ENCODE measurements at places on chromosomes 12 and 14.

GRCh38 chr12:29733060-29733459 is 50.7 kb downstream of the TMTC1 start:
- DNase-seq: no peak

DNA sequence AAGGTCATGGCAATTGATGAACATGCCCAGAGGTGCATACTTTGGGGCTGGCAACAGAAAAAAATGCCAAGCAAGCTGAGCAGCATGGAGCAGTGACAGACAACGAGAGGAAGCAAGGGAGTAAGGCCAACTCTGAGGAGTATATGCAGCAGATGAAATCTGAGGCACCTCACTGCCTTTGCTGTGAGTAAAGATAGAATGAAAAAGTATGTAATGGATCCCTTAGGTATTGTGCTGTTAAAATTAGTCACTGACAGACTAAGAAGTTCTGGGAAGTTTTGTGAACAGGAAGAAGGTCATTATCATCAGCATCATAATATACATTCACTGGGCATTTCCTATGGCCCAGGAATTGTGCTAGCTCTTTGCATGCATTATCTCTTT is 269.9 kb downstream of the DUSP6 start:
- DNase-seq: no peak

DNA sequence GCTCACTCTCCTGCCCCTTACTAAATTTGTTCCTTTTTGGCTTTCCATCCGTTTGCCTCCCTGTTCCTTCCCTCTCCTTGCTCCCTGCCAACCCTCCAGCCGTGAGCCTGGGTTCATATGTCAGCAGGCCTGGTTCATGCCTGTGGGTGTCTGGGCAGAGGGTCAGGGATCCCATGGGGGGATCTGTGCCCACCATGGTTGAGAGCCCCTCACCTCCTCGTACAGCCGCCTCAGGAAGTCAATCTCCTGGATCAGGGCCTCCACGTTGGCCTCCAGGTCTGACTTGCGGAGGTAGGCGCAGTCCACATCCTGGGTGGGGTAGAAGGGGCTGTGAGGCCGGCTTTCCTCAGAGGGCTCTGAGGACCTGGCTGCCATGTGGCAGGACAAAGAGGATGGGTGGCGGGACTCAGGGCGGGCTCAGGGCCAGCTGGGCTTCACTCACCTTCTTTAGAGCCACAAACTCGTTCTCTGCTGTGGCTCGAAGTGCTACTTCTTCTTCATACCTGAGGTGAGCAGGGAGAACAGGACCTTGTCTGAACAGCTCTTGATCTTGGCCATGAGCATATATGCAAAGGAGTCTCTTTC is 3.6 kb downstream of the KRT83 start:
- DNase-seq: no peak

DNA sequence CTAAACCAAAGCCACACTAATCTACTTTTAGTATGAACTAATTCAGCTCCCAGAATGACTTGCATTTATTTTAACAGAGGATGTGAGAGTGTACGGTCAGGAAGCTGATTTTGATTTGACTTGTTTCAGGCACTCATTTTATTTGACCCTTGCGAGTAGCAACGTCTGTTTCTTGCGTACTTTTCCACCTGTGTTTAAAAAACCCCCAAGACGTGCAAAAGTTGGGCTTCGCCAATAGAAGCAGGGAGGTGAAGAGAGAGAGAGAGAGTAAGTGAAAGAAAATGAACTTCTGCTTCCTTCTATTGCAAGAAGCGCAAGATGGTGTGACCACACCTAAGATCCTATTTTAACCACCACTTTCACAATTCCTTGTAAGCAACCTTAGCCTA is 6.7 kb upstream of the SLC15A4 start:
- no peak for DNase-seq

DNA sequence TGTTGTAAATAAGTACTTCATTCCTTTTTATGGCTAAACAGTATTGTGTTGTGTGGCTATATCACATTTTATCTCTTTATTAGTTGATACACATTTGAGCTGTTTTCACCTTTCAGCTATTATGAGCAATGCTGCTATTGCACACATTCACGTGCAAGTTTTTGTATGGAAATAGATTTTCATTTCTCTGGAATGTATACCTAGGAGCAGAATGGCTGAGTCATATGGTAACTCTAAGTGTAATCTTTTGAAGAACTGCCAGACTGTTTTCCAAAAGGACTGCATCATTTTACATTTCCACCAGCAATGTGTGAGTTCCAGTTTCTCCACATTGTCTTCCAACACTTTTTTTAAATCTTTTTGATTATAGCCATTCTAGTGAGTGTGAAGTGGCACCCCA is 134.0 kb downstream of the SRGAP1 start:
- no peak for DNase-seq

- DNase-seq: no peak
Measured at GRCh38 chr14:22671622-22672021, 27.5 kb upstream of the OR6J1 start.

DNA sequence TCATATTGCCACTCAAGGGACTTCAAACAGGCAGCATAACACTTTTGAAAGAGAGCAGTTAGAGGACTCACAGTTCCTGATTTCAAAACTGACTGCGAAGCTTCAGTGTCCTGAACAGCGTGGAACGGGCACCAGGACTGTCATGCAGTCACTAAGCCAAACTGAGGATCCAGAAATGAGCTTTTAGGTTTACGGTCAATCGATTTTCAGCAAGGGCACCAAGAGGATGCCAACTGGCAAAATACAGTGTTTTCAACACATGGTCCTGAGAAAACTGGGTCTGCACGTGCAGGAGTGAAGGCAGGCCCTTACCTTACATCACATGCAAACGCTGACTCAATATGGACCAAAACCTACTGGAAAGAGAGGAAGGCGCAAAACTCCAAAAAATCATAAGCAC is 15.6 kb downstream of the BRF1 start:
- DNase-seq: no peak

- DNase-seq: peak; percentile 31
Measured at GRCh38 chr14:31025367-31026076, at the start of gene AP4S1. TSS of gene AP4S1 (plus strand) at chr14:31025649. CDS start at chr14:31066197, 40,548 bp downstream.

DNA sequence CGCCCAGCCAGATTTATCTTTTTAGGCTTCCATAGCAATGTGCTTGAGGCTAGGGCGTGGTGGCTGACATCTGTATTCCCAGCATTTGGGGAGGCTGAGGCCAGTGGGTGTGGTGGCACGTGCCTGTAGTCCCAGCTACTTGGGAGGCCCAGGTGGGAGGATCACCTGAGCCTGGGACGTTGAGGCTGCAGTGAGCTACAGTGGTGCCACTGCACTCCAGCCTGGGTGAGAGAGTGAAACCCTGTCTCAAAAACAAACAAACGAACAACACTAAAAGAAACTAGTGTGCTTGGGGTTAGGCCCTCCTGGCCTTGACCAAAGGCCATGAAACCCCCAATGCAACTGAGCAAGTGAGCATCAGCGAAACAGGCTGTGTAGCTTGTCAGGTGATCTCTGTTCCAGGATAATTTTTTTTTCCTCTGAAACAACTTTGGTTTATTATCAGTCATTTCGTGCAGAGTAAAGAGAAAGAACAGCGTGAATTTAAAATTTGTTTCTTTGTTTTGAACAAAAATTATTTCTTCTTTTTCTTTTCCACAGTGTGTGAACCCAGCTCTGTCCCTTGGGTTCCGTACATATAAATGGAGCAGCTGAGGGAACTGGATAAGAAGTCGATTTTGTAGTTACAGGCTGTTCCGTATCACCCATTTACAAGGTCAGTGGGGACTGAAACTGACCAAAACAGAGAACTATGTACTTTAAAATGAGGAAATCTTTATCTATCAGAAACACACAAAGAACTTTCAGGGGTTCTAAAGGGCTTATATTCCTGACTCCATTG is 8.8 kb upstream of the TUBA1C start:
- no peak for DNase-seq

DNA sequence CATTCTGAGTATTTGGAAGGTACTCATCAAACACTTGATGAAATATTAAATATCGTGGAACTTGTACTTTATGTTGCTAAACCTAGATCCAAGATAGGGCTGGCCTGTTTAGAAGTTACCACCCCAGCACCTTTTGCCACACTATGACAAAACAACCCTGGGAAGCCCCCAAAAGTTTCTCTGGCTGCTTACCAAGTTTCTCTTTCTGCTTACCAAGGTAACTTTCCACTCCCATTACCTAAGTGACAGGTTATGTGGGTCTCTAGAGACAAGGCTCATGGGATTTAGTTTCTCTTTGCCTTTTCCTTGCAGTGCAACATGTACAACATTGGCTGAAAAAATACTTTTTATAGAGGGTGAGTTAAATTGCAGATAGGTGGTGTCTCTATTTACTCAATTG is 28.9 kb upstream of the PPM1A start:
- DNase-seq: no peak

DNA sequence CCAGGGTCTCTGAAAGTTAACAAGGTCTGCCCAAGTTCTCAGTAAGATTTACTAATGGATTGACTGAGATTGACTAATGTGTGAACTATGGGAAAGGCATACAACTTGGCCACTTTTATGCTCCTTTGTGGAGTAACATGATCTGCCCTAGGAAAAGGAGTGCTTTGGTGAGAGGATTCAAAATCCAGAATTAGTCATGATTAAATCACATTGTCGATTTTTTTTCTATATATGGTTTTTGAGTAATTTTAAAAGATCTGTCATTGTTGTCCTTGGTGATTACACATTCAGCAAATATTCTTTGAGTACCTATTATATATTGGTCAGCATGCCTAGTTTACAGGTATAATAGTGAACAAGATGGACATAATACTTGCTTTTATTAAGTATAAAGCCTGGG is 147.7 kb upstream of the SYT10 start:
- no peak for DNase-seq

DNA sequence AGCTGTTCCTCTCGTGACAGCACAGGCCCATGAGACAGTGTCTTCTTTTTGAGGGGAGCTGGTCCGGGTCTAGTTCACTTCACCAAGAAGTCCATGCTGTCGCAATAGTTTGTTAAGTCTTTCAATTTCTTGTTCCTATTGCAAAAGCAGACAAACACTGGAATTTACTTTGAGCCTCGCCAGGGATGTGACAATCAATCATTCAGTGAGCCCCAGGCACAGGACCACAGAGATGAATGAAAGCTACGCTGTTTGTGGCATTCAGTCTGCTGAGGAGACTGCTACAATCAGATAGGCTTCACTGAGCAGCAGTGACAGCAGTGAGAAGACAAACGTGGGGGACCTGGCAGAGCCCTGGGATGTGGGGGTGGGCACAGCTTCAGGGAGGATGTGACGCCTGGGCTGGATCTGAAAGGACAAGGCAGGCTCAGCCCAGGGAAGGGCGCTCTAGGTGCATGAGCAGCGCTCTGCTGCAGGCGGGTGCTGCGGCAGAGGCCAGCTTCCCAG is 35.5 kb downstream of the TCTN1 start:
- DNase-seq: no peak

GRCh38 chr12:27995406-27995805 is 22.9 kb upstream of the PTHLH start:
- DNase-seq: no peak

- no peak for DNase-seq
Measured at GRCh38 chr12:56164345-56164729, 6.2 kb downstream of the MYL6 start.

- no peak for DNase-seq
Measured at GRCh38 chr12:1811281-1811947, 9.0 kb upstream of the LRTM2 start.

DNA sequence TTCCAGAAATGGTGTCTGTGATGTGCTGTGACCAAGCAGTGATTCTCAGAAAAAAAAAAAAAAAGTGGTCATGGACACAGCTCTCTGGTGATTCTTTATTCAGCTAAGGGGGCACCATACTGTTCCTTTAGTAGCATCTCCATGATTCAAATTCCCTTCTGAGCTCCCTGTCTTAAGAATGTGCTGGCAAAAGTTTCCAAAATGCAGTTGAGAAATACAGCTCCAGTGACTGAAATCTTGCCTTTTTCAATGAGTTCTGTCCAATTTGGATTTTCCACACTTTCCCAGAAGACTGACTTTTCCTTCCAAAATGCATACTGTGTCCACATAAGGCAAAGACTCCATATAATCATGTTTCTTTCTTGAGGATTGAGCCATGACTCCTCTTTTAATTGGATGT is 24.3 kb upstream of the CPM start:
- DNase-seq: no peak

DNA sequence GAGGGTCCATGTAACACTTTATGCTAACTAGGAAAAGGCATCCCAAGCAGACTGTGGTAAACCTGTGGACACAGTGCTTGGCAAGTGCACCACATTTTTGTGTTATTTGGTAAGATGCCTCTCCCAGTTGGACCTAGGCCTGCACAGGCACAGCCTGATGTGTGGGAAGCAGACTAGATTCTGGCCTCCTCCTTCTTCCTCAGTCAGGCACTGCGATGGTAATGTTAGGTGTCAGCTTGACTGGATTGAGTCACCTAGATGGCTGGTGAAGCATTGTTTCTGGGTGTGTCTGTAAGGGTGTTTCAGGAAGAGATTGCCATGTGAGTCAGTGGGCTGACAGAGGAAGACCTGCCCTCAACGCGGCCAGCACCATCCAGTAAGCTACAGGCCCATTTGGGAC is 25.3 kb upstream of the RHOJ start:
- DNase-seq: no peak

DNA sequence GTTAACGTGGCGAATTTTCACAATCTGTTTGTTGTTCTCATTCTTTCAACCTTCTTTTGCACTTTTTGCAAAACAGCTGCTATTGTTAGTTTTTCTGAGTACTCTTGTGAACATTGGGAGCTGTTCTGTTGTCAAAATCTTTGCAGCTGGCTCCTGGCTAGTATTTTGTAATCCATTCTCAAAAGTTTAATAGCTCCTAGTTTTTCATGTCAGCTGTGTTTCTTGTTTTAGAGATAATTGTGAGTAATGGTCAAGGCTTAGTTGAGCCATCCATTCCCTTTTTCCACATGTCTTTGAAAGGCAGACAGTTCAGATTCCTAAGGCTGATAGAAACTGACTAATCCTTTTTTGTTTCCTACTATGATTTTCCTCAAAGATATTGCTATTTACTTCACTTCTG is 39.1 kb upstream of the CRADD start:
- no peak for DNase-seq

- peak; percentile 87 for DNase-seq
Measured at GRCh38 chr12:38905480-38906351, at the start of gene CPNE8. TSS of gene CPNE8 (minus strand) at chr12:38905591. CDS start at chr12:38905534, 57 bp downstream.

DNA sequence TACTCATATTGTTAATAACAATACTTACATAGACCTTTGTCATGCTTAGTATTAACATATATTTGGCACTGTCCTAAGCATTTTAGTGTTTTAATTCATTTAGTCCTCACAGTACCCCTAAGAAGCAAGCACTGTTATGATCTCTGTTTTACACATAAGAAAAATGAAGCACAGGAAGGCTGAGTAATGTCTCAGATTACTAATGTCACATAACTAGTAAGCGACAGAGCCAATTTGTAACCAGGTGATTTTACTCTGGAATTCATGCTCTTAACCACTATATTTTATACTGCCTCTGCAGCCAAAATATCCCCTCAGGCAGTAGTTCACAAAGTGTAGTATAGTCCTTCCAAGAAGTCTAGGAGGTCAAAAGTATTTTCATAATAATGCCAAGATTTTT is 20.3 kb downstream of the TMEM253 start:
- no peak for DNase-seq

- DNase-seq: no peak
Measured at GRCh38 chr12:6342140-6342889, 439 bp upstream of the TNFRSF1A start.

- no peak for DNase-seq
Measured at GRCh38 chr12:65276916-65277530, 1.5 kb upstream of the MSRB3 start.

- DNase-seq: no peak
Measured at GRCh38 chr12:14656846-14657245, 39.6 kb downstream of the GUCY2C start.

GRCh38 chr12:52228366-52228765 is 4.7 kb upstream of the KRT7 start:
- no peak for DNase-seq

- no peak for DNase-seq
Measured at GRCh38 chr12:93653079-93653478, 24.1 kb upstream of the CRADD start.

- no peak for DNase-seq
Measured at GRCh38 chr12:2610358-2610757, 184.4 kb upstream of the FKBP4 start.

All from AG08396 (cell line).